ENCODE measurements at places on chromosomes 1 and 21. TPM values are rescaled to one million over a fixed set of nuclear protein-coding genes. Genes with fewer than 3 reads are reported as not detected.

GRCh38 chr1:111965781-111966443 is 23.6 kb downstream of the KCND3 start:
- DNase-seq: no peak

DNA sequence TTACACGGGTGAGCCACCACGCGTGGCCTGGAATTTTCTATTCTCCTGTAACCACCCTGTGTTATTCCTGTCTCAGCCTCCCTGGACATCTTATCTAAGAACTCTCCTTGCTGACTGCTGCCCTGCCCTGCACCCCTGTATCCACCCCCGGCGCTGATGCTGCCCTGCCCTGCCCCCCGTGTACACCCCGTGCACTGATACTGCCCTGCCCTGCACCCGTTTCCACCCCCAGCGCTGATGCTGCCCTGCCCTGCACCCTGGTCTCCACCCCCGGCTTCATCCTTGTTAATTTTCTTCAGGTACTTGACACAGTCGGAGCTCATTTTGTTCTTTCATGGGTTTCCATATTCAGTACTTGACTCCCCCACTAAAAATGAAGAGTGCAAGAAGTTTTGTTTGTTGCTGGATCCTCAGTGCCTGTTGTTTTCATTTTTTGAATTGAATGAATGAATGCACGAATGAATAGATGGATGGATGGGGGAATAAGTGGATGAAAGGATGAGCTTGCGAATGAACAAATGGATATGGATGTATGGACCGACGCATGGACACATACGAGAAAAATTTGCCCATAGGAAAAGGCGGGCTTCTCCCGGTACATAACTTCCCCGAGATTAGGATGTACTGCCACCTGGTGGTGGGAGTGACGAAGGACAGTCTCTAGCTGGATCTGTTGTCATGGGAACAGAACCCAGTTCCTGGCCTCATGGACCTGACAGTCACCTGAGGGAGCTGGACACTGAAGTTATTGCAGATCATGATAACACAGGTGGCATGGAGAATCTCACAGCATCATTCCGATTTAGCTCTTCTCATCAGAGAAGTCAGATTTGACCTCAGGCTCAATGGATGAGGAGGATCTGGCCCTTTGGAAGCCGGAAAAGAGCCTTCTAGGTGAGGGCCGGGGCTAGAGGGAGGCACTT is 14.9 kb downstream of the AADACL4 start:
- DNase-seq: peak; percentile 30

DNA sequence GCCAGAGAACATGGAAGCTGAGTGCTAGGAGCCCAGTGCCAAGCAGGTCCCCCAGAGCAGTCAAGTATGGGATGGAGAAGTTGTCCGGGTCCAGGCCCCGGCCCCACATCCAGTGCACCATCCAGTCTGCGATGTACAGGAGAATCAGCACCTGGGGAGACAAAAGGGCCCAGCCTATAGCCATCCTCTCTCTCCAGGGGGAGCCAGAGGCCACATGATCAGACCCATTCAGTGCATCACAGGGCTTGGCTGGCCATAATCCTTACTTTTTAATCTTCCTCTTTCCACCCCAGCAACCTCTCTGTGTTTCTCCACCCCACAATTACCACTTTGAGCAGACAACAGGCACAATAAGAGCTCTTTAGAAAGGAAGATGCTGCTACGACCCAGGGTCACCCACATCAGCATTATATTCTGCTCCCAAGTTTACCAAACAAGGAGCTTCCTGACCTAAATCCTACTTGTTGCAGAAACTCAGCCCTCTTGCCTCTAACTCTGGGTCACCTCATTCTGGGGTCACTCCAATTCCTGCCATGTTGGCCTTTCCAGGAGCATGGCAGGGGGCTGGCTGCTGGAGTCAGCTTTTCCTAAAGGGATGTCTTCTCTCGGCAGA is 16.4 kb upstream of the RAB29 start:
- DNase-seq: no peak

GRCh38 chr1:197620714-197621163 is 154.5 kb downstream of the DENND1B start:
- DNase-seq: no peak

- no peak for DNase-seq
These were observed 61.0 kb downstream of the ATP5PO start for GRCh38 chr21:33854604-33855003.

GRCh38 chr1:19205403-19205802 is 4.7 kb downstream of the UBR4 start:
- DNase-seq: no peak

GRCh38 chr1:44034423-44034822 is 3.2 kb upstream of the SLC6A9 start:
- DNase-seq: no peak

DNA sequence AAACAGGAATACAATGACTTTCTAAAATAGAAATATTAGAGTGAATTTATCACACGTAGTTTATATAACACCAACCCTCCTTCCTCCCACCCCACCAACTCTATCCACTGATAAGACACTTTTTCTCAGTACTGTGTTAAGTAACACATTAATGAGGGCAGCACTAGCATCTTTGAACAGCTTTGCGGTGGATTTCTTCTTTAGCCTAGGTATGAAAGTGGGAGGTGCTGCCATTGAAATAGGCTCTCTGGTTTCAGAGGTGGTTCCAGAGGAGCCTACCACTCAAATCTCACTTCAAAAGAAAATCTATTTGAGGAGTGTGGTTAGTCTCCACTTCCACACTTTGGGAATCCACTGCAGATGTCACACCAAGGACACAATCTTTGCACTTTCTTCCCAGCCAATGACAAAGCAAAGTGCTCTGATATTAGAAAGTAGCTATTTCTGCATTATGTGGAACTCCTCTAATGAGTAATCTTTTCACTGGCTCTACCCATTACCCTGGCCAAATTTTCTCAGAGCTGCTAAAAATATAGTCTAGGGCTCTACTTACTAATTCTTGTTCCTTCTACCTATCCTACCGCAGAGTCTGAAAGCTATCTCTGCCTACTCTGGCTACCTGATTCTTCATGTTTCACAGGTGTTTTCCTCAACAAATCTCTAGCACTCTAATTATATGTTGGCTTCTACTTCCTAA is 1667.8 kb downstream of the MRPL39 start:
- DNase-seq: no peak

GRCh38 chr1:159944623-159945455 is 574 bp downstream of the IGSF9 start:
- DNase-seq: no peak

GRCh38 chr1:172849653-172850052 is 190.8 kb downstream of the FASLG start:
- DNase-seq: no peak

DNA sequence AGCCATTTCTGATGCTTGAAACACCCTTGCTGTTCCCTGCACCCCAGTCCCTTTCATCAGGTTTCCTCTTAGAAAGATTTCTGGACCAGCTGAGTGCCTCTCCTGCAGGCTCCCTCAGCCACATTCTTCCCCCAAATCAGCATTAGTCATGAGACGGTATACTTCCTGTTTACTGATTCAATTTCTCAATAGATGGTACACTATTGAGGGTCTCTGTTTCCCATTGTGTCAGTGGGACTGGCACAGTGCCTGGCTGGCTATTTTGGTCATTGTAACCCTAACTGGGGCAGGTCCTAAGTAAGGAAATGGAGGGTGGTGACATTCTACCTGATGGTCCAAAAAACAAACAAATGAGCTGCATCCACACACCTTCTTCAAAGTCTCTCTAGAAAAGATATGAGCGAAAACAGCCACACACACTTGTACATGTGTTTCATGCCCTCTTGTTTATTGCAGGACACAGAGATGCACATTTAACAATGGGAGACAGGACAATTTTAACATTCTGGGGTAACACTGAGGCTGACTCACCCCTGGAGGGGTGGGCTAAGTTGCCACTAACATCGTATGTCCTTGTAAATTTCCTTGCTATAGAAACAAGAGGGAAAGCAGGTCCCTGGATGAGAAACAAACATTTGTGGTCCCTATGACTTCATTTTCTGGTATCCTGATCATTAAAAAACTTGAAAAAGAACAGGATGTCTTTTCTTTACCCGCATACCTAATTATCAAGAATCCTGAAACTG is 77.5 kb downstream of the RRAGC start:
- DNase-seq: no peak

GRCh38 chr1:114037962-114038816 is 58.9 kb downstream of the OLFML3 start:
- no peak for DNase-seq

GRCh38 chr1:94753171-94753972 is 66.8 kb upstream of the SLC44A3 start:
- no peak for DNase-seq

- no peak for DNase-seq
These were observed 52.8 kb downstream of the NTMT2 start for GRCh38 chr1:170198584-170198983.

CYP4B1 gene
- not detected for polyA plus RNA-seq

- no peak for DNase-seq
These were observed 197.7 kb downstream of the ROR1 start for GRCh38 chr1:63971557-63971956.

- DNase-seq: no peak
These were observed 112.0 kb downstream of the BARHL2 start for GRCh38 chr1:90605070-90605469.

DNA sequence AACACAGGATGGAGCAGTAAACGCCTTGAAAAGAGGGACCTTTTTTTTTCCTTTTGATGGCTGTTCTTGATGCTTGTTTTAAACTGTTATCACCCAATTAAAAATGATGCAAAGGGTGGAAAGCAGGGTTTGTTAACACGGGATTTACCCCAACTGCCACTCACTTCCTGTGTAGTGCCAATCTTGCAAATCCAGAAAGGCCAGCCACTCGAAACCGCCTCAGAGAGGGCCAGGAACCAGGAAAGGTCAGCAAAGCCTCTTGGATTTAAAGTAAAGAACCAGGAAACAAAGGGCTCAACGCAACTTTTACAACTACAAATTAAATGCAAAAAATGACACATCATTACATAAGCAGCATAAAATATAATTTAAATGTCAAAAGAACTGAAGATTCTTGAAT is 347.4 kb downstream of the PDE4B start:
- DNase-seq: no peak

KDF1 gene
- not detected for polyA plus RNA-seq

DNA sequence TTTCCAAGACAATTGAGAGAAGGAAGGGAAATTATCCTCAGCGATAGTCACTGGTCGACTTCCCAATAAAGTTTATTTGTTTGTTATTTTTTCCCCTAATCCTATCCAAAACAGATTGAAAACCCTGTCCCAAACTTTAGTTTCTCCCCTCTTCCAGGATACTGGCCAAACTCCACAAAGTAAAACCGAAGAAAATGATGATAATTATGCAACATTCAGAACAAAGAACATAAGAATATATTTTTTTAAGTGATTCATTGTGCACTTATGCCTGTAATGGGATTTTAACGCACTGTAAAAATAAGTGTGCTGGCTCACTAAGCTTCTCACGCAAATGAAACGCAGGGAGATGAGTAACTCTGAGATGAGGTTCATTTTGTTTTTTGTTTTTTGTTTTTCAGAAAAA is 6.0 kb downstream of the GLIS1 start:
- no peak for DNase-seq

DNA sequence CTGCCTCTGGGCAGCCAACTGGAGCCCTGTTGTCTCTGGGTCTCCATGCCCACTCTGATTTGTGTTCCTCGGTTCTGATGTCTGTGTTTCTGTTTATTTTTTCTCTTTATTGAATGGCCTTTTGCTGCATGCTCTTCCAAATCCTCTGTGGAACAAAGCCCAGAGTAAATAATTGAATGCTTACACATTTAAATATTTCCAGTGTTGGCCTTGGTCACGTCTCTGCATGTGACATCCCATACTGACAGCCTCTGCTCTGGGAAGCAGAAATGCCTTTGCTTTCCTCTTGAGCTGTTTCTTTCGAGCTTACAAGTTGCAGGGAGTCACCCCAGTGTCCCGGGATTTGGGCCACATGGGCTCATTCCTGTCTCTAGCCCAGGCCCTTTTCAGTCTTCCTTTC is 267.9 kb downstream of the PTPRU start:
- DNase-seq: no peak

DNA sequence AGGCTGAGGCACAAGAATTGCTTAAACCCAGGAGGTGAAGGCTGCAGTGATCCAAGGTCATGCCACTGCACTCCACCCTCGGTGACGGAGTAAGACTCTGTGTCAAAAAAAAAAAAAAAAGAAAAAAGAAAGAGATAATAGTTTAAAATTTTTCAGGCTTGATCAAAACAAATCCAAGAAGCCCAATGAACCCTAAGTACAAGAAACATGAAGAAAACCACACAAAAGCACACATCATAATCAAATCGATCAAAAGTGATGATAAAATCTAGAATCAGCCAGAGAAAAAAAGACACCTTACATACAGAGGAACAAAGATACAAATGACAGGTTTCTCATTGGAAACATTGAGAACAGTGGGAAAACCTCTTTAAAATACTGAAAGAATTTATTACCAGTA is 31.5 kb downstream of the LDLRAD1 start:
- no peak for DNase-seq

- no peak for DNase-seq
These were observed 279.5 kb downstream of the DUSP10 start for GRCh38 chr1:221462345-221462744.

F5 gene
- polyA plus RNA-seq: 0.13 TPM

DNA sequence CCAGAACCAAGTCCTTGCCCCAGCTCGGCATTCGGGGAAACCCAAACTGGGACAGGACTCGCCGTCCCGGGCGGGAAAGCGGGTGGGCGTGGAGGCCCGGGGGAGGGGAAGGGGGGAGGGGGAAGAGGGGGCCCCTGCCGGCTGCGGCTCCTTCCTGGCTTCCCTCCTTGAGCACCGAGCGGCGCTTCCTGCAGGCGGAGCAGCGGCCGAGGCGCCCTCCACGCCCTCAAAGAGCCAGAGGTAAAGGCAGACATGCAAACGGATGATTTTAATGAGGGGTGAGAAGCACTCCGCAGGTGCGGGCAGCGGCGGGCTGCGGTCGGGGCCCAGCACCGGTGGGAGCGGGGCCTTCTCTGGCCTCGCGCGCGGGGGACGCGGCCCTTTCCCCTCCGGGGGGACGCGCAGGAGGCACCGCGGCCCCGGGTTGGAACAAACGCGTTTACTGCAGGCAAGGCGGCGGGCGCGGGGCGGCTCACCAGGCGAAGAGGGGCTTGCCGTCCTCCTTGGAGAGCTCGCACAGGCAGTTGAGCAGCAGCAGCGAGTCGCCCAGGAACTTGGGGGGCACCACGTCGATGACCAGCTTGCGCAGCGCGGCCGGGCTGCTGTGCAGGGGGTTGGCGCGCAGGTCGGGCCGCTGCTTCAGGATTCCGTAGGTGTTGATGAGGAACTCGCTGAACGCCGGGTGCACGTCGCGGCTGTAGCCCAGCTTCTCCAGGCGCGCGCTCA is 5.7 kb upstream of the FTCD start:
- DNase-seq: no peak

GRCh38 chr1:173714441-173714758 is 381 bp upstream of the KLHL20 start:
- DNase-seq: no peak

- no peak for DNase-seq
These were observed 146.9 kb downstream of the SLC30A10 start for GRCh38 chr1:219781491-219781890.

DNA sequence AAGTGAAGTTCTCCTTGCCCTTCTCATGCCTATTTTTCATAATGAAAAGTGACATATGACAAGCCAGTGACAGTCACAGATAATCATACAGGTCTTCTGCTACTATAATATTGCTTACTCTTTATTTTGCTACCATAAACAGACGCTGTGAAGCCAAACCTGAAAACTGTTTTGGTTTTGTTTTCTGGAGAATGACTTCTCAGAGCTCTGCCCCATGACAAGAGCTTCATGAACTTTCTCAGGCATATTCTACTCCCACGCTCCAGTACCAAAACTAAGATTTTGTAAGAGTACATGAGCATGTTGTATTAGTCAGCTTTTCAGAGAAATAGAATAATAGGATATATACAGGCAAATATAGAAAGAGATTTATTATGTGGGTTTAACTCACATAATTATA is 64.3 kb upstream of the VTCN1 start:
- DNase-seq: no peak

Data from GM12878 (cell line).